ENCODE measurements at places on chromosomes 3 and 15. TPM values are rescaled to one million over a fixed set of nuclear protein-coding genes. Genes with fewer than 3 reads are reported as not detected.

DNA sequence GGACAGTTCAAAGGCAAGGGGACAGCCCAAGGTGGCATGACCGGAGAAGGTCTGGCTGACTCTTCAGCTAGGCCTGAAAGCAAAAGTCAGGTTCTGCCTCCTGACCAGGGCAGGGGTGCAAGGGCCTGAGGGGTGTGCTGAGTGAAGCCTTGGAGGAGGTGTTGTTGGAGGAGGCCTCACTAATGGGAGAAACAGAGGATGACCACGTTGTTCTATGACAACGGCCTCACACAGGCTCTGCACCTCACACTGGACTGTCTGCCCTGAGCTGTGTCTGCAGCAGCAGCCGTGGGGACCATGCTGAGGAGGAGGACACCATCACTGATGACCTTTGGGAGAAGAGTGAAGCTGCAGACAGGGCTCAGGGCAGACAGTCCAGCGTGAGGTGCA lies 116.9 kb upstream of the ABHD17C start:
- no peaks in the 10 kb centered on the region for H3K27me3 ChIP-seq
- H3K27ac ChIP-seq: no peak overlapping the region
- H3K4me1 ChIP-seq: no peaks in the 10 kb centered on the region
- H3K4me3 ChIP-seq: no peak overlapping the region
- DNase-seq: no peak

GRCh38 chr15:59436774-59437141 lies 1.2 kb upstream of the FAM81A start:
- DNase-seq: no peak
- H3K36me3 ChIP-seq: no peaks in the 10 kb centered on the region
- H3K27ac ChIP-seq: no peak overlapping the region
- no peak overlapping the region for H3K4me3 ChIP-seq
- H3K27me3 ChIP-seq: peaks cover 16% of the 10 kb centered on the region

The OSTN gene
- total RNA-seq: not detected

DNA sequence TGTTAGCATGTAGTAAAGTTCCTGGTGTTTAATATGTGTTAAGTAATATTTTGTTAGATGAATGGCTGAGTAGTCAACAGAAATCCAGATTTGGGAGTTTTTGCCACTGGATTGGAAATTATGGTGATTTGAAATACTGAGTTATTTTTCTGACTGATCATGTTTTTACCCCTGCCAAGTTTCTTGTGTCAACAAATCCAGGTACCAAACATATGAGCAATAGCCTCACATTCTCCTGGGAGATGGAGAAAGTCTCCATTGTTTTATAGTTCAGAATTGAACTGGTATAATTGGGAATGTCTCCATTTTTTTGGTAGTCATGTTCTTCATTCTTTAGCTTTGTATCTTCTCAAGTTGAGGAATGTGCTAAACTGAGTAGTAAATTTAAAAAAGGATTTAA lies 767.2 kb upstream of the LMCD1 start:
- H3K4me1 ChIP-seq: no peaks in the 10 kb centered on the region
- H3K36me3 ChIP-seq: no peaks in the 10 kb centered on the region
- DNase-seq: no peak
- no peak overlapping the region for H3K4me3 ChIP-seq
- no peaks in the 10 kb centered on the region for H3K27me3 ChIP-seq
- no peak overlapping the region for H3K27ac ChIP-seq

DNA sequence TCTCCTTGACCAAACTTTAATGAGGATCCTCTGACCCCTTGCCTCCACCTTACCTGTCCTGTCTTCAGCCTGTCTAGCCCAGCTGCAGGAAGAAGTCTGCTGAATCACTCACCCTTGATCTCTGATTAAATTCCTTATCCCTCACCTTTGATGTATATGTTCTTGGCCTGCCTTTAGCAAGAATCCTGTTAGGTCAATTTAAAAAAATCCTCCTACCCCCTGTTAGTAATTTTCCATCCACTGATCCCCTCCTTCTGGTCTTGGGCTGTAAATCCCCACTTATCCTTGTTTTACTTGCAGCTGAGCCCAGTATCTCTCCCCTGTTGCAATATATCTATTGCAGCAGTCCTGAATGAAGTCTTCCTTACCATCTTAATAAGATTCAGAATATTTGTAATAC lies 39.0 kb downstream of the MYH15 start:
- no peak for DNase-seq
- H3K4me1 ChIP-seq: no peaks in the 10 kb centered on the region
- no peaks in the 10 kb centered on the region for H3K36me3 ChIP-seq

The OR5K2 gene
- not detected for total RNA-seq

DNA sequence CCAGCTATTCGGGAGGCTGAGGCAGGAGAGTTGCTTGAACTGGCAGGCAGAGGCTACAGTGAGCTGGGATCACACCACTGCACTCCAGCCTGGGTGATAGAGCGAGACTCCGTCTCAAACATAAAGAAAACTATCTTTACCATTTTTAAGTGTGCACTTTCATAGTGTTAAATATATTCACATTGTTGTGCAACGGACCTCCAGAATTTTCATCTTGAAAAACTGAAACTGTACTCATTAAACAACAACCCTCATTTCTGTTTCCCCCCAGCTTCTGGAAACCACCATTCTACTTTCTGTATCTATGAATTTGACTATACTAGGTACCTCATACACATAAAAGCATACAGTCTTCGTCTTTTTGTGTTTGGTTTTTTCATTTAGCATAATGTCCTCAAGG lies 375.1 kb downstream of the SHQ1 start:
- H3K27me3 ChIP-seq: no peaks in the 10 kb centered on the region
- H3K4me1 ChIP-seq: no peaks in the 10 kb centered on the region
- DNase-seq: no peak
- H3K27ac ChIP-seq: no peak overlapping the region
- no peaks in the 10 kb centered on the region for H3K36me3 ChIP-seq
- no peak overlapping the region for H3K4me3 ChIP-seq

- DNase-seq: no peak
- no peaks in the 10 kb centered on the region for H3K4me1 ChIP-seq
- no peaks in the 10 kb centered on the region for H3K27me3 ChIP-seq
- H3K4me3 ChIP-seq: no peak overlapping the region
- no peaks in the 10 kb centered on the region for H3K36me3 ChIP-seq
Measured at GRCh38 chr3:85780806-85781205, 822.0 kb downstream of the CADM2 start.

- no peaks in the 10 kb centered on the region for H3K36me3 ChIP-seq
- DNase-seq: peak; percentile 68
- no peak overlapping the region for H3K27ac ChIP-seq
- H3K4me1 ChIP-seq: peaks cover 17% of the 10 kb centered on the region
- H3K4me3 ChIP-seq: no peak overlapping the region
Measured at GRCh38 chr15:98779463-98780071, 131.2 kb downstream of the IGF1R start.

The ACSBG1 gene
- total RNA-seq: not detected

DNA sequence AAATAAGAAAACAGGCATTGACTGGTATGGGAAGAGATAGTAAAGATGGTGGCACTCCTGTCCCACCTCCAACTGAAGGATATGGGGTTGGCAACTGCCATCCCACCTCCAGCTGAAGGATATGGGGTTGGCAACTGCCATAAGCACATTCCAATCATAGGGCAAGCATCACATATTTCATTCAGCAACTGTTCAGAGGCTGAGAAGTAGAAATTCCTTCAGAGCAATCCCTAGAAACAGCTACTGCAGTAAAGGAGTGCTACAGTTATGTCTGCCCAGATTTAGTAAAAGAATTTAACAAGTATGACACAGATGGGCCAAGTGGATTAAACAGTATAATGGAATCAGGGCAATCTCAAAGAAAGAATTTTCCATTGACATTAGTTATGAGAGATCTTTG lies 156.8 kb downstream of the IMPG2 start:
- H3K27ac ChIP-seq: no peak overlapping the region
- no peaks in the 10 kb centered on the region for H3K36me3 ChIP-seq
- no peaks in the 10 kb centered on the region for H3K4me1 ChIP-seq
- DNase-seq: no peak
- H3K27me3 ChIP-seq: peaks cover 8% of the 10 kb centered on the region
- H3K4me3 ChIP-seq: no peak overlapping the region

The SLCO2A1 gene
- total RNA-seq: not detected

DNA sequence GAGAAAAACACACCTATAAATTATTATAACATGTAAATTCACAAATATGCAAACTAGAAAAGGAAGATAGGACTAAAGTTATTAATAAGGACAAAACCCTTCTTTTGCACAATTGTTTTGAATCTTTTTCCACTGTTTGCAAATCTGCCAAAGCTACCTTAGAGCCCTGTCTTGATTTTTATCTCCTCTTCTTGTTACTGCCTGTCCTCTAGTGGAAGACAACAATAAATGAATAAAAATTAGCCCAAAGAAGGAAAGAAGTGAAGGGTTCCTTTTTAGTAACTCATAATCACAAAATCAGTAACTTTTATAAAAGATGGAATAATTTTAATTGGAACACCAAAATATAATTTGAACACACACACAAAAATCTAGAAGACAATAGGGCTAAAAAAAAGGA lies 2.7 kb downstream of the CD200R1 start:
- H3K4me3 ChIP-seq: peak overlapping the region; percentile 60
- H3K27ac ChIP-seq: no peak overlapping the region
- H3K36me3 ChIP-seq: no peaks in the 10 kb centered on the region
- DNase-seq: no peak

DNA sequence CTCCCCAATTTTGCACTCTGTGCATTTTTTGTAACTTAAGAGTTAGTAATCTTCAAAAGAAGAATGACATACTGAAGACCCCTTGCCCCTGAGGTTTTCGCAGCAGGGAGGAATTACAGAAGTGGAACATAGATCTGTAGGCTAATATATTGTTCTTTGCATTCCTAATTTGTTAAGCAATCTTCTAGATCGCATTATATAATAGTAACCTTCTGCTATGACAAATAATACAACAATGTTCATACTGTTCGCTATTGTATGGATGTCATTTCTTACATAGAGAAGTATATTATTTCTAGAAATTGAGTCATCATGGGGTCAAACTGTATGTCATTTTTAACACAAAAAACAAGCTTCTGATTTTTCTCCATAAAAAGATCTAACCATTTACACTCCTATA lies 95.8 kb upstream of the TGFBR2 start:
- no peak for DNase-seq
- no peaks in the 10 kb centered on the region for H3K4me1 ChIP-seq
- no peaks in the 10 kb centered on the region for H3K36me3 ChIP-seq
- no peak overlapping the region for H3K27ac ChIP-seq
- H3K4me3 ChIP-seq: no peak overlapping the region

The PDZRN3 gene
- not detected for total RNA-seq

DNA sequence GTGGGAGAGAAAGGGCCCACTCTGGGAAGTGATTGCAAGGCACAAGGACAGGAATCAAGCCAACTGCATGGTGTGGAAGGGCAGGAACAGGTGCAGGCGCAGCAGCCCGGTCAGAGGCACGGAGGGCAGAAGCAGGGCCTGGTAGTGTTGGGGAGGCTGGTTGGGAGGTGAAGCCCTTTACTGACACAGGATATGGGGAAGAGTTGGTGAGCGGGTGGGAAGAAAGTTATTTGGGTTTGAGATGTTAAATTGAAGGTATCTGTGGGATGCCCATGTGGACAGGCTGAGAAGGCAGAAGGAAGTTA lies 83.6 kb upstream of the ABHD2 start:
- no peak for DNase-seq
- H3K4me1 ChIP-seq: no peaks in the 10 kb centered on the region
- H3K4me3 ChIP-seq: no peak overlapping the region
- H3K27me3 ChIP-seq: peaks cover 3% of the 10 kb centered on the region
- no peaks in the 10 kb centered on the region for H3K36me3 ChIP-seq
- no peak overlapping the region for H3K27ac ChIP-seq

DNA sequence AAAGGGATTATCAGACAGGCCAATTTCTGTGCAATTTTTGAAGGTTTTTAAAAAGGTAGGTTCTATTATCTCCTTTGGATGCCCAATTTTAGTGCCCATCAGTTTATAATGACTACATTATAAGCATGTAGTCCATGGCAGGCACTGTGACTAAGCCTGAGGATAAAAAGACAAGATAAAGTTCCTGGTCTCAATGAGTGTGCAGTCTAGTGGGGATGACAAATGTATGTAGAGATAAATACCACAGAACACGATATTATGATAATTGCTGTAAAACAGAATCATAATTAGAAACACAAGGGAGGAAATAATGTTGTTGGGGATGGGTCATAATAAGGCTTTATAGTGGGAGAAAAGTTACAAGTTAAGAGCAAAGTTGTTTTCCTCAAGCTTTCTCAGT lies 163.1 kb downstream of the ZNF385D start:
- no peaks in the 10 kb centered on the region for H3K27me3 ChIP-seq
- H3K27ac ChIP-seq: no peak overlapping the region
- no peaks in the 10 kb centered on the region for H3K36me3 ChIP-seq
- H3K4me3 ChIP-seq: no peak overlapping the region
- no peaks in the 10 kb centered on the region for H3K4me1 ChIP-seq

GRCh38 chr3:128294999-128295468 lies 141.8 kb downstream of the EEFSEC start:
- peak overlapping the region; percentile 35 for H3K4me3 ChIP-seq
- no peak overlapping the region for H3K27ac ChIP-seq
- no peaks in the 10 kb centered on the region for H3K36me3 ChIP-seq
- DNase-seq: no peak
- no peaks in the 10 kb centered on the region for H3K27me3 ChIP-seq

The SLCO3A1 gene
- total RNA-seq: 10.8 TPM

The CD47 gene
- total RNA-seq: 131 TPM

The CKMT1B gene
- not detected for total RNA-seq

GRCh38 chr15:35470441-35470840 lies 75.5 kb downstream of the DPH6 start:
- H3K27ac ChIP-seq: no peak overlapping the region
- no peaks in the 10 kb centered on the region for H3K27me3 ChIP-seq
